NCI-H510A treated with DMSO at 0.1 percent for 48 hours (cell line): ENCODE measurements at places on chromosomes 5 and 9.

GRCh38 chr5:89847743-89848142 is 561.8 kb downstream of the CETN3 start:
- DNase-seq: no peak

DNA sequence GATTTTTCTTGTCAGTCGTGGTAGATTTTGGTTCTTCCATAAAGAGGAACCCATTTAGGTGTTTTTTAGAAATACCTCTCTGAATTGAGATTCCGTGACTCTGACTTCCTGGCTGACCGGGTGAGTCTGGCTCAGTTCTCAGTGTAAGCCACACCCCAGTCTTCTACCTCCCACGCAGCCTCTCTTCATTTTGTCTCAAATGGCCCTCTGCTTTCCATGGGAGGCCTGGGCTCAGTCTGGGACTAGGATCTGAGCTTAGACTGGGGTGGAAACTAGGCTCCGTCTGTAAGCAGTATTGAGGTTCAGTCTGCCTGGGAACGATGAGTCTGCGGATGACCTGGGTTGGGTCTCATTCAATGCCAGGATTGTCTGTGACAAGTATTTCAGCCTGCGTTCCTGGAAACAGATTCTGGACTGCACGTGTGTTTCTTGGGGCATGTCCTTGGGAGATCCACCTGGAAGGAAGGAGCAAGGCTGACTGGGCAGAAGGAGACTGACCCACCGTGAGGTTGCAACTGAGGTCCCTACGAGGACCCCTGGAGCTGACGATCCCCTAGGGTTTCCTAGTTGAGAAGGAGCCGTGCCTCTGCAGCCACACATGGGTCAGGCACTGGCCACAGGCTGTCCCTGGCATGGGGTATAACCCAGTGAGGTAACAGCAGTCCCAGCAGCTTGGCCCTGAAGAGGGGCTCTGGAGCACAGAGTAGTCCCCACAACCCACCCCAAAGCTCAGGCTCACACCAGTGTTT is 12.4 kb upstream of the CRB2 start:
- no peak for DNase-seq

DNA sequence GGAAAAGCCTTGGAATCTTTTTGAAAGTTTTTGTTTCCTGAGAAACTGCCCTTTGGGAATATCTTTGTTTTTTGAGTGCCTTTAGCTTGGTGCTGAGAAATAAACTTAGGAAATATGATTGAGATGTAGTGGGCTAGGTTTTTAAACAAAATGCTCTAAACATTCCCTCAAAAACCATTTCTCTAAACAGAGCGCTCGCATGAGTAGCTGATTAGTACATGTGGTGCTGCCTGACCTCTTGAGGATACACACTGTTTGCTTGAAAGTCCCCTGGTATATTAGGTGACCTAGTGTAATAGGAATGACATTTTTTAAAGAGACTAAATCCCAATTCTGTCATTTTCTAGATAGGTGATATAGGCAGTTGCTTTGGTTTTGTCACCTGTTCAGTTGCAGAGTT is 132.3 kb downstream of the ADAMTSL1 start:
- DNase-seq: no peak

GRCh38 chr5:108801301-108801700 is 53.6 kb downstream of the FER start:
- DNase-seq: no peak

DNA sequence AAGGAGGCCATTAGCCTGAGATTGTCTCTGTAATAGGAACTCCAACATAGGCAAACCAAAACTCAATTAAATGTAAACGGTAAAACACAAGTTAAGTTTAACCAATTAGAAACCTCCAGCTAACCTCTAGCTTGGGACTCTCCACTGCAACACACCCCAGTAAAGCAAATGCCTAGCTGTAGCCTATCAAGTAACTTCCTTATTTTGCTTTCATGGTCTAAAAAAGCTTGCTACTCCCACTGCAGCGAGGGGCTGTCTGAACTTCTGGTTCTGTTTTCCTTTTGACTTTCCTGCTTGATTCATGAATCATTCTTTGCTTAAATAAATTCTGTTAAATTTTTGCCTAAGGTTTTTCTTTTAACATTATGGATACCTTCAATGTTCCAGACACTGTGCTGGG is 24.4 kb upstream of the C5orf46 start:
- DNase-seq: no peak

DNA sequence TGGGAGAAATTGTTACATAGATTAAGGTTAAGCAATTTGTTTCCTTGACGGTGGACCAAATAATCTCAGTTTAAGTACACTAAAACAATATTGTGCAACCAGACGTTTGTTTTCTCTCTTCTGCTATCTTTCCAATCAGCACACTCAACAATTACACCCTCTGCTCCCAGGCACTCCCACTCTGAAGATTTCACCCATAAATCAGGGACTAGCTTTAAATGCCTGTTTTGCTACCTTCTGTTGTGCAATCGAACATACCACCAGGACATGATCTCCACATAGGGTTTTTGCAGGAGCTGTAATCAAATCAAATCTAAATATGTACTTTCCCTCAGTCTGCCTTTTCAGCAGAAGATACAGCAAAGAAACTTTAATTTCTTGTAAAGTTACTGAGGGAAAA is 405.8 kb upstream of the TLE4 start:
- no peak for DNase-seq

- no peak for DNase-seq
Observed at GRCh38 chr9:136531904-136532798, 13.7 kb downstream of the NOTCH1 start.

DNA sequence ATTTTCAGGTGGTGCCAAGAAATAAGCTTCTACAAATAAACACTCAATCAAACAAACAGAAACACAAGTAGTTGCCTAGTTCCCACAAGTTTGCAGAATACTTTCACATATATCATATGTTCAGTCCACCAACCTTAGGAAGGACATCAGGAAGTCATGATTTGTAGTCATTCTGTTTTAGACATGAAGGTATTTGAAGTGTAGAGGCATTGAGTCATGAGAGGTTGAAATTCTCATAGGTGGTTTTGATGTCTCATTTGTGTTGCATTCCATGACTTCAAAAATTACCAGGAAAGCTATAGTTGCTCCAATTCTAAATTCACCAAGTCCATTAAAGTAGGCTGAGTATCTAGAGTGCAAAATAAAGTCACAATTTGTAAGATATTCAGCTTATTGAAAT is 159.0 kb downstream of the KCTD16 start:
- no peak for DNase-seq

- no peak for DNase-seq
Observed at GRCh38 chr9:32570262-32570661, 2.7 kb downstream of the NDUFB6 start.

GRCh38 chr5:170603578-170604565 is 100.1 kb downstream of the KCNIP1 start:
- peak; percentile 6 for DNase-seq

GRCh38 chr5:53091289-53091688 is 18.3 kb downstream of the MOCS2 start:
- no peak for DNase-seq

DNA sequence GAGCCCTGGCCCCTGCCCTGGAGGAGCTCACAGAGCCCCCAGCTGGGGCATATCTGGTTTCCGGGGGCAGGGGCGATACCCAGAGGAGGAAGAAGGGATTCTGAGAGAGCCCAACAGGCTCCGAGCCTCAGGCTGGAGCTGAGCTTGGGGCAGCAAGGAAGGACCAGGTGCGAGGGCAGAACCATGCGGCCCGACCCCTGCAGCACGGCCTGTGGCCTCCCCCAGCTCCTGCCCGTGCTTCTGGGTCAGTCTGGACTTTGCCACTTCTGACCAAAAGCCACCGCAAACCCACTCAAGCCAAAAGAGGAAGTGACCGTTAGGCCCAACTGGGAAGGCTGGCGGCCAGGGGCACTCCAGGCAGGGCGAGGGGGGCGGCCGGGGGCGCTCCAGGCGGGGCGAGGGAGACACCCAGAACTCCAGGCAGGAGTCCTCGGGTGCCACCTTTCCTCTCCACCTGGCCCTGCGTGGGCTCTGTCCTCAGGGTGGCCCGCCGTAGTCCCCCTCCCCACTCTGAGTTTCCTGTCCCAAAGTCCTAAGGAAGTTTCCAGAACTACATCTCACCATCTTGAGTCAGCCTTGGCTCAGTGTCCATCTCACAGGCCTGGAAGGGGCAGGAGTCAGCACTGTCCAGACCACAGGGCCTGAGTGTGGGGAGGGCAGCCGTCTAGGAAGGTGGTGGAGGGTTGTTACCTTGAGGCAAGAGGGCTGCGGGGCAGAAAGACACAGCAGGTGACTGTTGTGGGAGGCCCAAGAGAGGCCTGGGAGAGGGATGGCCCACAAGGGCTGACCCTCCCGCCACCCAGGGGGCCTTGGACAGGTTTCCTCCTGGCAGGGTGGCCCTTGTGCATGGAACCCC is 946 bp upstream of the LTC4S start:
- DNase-seq: no peak

DNA sequence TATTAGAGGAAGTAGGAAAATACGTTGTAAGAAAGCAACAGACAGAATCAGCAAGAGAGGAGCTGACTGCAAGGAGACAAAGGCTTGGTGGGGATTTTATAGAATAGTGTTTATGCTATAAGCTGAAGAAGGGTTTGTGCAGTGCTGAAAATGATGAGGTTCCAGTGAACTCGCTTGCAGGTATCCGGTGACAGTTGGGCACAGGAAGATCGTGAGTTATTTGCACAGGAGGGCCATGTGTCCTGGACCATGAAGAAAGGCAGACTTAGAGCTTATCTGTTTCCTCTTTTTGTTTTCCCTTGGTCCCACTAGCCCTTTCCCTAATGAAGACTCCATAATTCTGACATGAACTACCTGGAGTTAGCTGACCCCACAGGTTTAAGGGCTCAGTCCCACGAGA is 61.4 kb downstream of the NXNL2 start:
- DNase-seq: no peak

- DNase-seq: no peak
Observed at GRCh38 chr5:159430361-159431012, 100.2 kb upstream of the IL12B start.

DNA sequence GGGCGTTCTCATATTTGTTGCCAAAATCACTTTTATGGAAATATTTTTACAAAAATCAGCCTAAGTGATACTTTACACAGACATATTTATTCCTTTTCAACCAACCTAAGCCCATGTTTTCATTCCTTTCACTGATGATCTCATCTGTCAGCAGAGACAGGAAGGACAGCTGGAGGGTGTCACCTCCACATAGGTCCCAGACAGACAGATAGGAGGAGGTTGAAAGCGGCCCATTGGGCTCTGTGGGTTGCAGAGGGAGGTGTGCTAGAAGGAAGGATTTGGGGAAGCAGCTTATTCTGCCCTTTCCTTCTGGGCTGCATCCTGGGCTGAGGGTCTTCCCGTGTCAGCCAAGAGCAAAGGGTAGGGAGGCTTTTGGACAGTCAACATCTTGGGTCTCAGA is 26.0 kb upstream of the SEMA4D start:
- no peak for DNase-seq

DNA sequence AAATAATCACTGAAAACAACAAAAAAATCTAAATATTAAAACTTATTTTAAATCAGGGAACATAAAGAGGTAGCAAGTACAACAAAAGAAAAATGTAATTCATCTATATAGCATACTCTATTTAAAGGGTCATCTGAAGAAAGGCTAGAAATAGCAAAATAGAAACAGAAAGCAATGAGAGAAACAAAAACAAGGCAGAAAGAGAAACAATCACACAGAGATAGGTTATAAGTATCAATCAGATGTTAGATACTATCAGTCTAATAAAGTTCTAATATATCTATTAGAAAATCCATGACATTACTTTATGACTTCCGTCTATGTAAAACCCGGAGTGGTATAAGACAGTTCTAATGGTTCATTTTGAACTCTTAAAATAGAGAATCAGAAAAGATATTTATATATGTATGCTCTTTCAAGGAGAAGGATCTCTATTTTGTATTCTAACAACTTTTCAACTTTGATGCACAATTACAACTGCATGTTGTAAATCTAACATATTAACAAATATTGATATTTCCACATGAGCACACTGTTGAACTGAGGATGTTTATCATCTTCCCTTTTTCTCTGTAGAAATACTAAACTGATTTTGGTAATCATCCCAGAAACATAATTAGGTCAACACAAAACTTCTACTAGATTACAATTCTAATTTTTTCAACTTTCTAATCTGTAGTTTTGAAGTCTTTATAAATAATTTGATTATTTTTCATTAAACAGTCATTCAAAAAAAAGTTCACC is 15.8 kb downstream of the RICTOR start:
- DNase-seq: no peak

DNA sequence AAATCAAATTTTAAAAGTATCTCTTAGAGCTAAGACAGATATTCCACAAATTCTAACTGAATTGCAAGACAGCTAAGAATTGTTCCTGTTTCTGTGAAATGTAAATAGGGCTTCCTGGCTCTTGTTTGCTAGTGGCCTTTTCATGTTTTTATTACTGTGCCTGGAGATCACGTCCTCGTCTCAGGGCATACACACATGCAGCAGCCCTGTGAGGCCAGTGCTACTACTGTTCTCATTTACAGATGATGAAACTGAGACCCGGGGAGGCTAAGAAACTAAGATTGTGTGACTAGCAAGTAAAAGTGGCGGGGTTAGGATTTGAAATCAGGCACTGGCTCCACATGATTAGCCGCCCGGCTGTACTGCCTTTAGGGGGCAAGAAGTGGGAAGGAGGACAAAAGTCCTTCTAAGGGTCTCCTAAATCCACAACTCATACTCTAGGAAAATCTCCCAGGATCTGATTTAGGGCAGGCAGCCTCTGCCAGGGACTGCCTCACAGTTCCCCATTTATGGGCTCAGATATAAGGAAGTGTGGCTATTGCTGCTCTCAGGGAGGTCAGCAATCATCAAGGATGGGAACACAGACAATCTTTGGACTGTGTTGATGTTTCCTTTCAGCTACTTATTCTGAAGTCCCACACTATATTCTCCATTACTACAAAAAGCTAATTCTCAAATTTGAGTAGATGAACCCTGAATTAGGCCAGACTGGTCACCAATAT is 7.9 kb downstream of the PRUNE2 start:
- DNase-seq: no peak

DNA sequence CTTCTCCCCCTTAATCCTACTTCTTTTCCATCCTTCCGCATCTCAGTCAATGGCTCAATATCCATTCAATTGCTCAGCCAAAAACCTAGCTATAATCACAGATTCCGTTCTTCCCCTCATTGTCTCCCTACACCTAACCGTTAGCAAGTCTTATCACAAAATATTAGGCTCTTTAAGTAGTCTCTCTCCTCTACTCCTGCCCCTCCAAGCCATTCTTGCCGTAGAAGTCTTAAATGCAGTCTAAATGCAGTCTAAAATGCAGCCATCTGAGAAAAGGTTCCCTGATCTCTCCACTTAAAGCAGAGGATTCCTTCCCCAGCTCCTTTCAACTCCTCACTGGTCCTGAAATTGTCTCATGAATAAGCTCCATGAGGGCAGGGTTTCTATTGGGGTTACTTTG is 57.8 kb downstream of the ELL2 start:
- no peak for DNase-seq

- peak; percentile 31 for DNase-seq
Observed at GRCh38 chr9:29830821-29831220, 2257.5 kb upstream of the C9orf72 start.

DNA sequence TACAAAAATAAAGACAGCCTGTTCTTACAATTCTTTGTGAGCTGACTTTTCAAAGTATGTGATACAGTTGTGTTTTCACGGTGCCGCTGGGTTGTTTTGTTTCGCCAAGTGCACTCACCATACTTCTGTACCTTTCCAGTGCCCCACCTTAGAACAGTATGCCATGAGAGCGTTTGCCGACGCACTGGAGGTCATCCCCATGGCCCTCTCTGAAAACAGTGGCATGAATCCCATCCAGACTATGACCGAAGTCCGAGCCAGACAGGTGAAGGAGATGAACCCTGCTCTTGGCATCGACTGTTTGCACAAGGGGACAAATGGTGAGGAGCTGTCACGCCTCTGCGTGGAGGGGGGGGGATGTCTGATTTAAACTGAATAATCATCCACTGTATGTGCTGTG is 12.9 kb downstream of the CCT5 start:
- DNase-seq: no peak
